Mucosa of gallbladder (tissue), 1 donor: ENCODE measurements at places on chromosomes 7 and 10. TPM values are rescaled to one million over a fixed set of nuclear protein-coding genes. Genes with fewer than 3 reads are reported as not detected.

The METTL27 gene
- total RNA-seq, result 3.1 TPM

GRCh38 chr7:133978502-133979295, 148.4 kb upstream of the LRGUK start:
- DNase-seq, result no peak

- DNase-seq, result no peak
Observed at GRCh38 chr10:93072225-93072712, 1.4 kb upstream of the CYP26A1 start.

The OPALIN gene
- total RNA-seq, result not detected

The GIMAP5 gene
- 9.8 TPM for total RNA-seq

The PRRT4 gene
- total RNA-seq, result 0.63 TPM

- no peak for DNase-seq
Observed at GRCh38 chr7:15481132-15481531, 80.7 kb downstream of the AGMO start.

The GNAI1 gene
- 47.5 TPM for total RNA-seq

DNA sequence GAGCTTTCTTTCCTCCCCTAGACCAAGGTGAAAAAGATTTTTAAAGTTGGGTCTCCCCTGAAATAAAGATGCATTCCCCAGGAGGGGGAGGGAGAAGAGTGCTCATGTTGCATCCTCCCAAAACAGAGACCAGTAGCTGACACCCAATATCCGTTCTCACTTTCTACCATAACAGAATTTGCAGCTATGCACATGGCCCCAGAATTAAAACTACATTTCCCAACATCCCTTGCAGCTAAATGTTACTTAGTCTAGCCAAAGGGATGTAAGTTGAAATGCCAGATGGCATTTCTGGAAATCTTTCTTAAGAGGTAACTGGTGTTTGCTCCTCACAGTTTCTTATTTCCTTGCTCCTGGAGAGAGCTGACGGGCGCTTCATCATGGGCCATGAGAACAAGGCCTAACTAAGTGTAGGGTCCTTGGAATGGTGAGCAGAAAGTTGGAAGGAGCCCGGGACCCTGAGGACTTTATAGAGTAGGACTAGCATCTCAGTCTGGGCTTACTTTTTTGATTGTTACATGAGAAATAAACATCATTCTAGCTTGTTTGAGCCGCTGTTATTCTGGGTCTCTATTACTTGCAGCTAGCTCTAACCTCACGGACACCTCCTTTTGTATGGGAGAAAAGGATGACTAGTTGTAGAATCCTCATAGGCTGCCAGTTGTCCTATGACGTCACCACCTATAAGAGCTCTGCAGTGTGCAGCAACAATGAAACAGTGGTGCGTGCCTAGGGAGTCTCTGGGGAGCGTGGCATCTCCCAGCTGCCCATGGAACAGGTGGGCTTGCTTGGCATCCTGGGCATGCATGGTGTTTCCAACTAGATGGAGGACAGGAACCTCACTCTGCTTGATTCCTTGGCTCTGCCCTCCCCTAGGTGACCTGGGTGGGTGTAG, 46.1 kb upstream of the EXOC6 start:
- no peak for DNase-seq

DNA sequence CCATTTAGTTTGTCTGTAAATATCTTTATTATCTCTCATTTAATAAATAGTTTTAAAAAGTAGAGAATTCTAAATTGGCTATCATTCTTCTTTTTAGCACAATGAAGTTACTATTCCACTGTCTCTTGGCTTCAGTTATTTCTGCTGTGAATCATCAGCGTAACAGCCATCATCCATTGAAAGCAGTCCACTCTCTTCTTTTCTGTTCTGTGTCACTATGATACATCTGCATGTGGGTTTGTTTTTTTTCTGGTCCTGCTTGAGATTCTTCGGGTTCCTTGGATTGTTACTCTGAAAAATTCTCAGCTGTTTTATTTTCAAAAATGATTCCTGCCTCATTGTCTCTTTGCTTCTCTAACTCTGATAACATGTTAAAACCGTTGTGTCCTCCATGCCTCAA, 52.5 kb downstream of the CSGALNACT2 start:
- no peak for DNase-seq

The FAM25A gene
- total RNA-seq, result not detected

DNA sequence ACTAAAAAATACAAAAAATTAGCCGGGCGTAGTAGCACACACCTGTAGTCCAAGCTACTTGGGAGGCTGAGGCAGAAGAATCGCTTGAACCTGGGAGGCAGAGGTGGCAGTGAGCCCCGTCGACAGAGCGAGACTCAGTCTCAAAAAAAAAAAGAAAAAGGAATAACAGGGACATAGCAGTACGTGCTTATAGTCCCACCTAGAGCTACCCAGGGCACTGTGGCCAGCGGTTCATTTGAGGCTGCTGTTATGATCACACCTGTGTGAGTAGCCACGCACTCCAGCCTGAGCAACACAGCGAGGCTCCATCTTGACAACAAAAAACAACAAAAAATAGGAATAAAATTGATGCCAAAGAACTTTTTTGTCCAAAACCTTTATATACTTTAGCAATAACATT, 17.1 kb downstream of the WAPL start:
- DNase-seq, result no peak

- DNase-seq, result no peak
Observed at GRCh38 chr10:54666192-54666591, 134.8 kb downstream of the PCDH15 start.
